Activated T-helper 9 cell treated with anti-CD3 and anti-CD28 coated beads, Interleukin-2, amount 50 U/mL, for 16 hours (primary cell): ENCODE measurements at places on chromosomes 3 and 15.

GRCh38 chr3:81908561-81908960 is 147.1 kb upstream of the GBE1 start:
- no peak for DNase-seq

DNA sequence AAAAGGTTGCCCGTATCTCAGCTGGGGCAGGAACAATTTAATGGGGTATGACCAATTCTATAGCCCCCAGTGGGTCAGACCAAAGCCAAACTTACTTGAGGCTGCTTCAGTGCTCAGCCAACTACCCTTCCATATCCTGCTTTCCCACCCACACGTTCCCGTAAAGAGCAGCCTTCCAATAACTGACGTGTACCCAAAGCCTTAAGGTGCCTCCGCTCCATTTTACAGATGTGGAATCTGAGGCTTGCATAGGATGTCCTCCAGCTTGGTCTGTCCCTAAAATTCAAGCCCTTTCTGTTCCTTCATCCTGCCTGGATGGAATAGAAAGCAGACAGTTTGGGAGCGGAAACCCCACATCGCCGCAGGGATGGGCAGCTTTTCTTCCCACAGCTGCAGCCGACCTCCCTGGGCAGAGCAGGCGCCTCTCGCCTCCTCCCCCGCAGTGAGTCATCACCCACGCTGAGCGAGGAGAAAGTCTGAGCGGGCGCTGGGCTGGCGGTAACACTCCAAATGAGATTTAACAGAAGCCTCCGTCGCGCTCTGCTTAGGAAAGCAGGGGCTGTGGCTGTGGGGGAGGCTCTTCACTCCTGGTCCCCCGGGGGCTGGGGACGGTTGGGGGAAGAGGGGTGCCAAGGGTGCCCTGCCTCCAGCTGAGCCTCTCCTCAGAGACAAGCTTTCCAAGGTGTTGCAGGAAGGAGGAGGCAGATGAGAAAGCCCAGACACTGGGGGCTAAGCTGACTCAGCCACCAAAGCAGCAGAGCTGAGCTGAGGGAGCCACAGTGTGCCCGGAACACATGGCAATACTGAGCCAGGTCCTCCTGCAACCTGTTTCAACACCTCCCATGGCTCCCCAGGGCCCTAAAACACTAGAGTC is 57.8 kb upstream of the HRH1 start:
- peak; percentile 42 for DNase-seq

DNA sequence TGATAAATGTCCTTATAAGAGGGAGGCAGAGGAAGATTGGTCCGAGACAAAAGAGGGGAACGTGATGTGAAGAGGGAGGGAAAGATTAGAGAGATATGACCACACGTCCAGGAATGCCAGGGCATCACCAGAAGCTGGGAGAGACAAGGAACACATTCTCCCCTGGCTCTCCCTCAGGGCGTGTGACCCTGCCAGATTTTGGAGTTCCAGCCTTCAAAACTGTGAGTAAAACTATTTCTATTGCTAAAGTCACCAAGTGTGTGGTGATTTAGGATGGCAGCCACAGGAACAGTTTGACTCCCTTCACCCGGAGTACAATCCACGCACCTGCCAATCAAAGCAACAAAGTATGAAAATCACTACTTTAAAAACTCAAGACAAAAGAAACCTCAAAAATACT is 32.1 kb upstream of the TJP1 start:
- no peak for DNase-seq

DNA sequence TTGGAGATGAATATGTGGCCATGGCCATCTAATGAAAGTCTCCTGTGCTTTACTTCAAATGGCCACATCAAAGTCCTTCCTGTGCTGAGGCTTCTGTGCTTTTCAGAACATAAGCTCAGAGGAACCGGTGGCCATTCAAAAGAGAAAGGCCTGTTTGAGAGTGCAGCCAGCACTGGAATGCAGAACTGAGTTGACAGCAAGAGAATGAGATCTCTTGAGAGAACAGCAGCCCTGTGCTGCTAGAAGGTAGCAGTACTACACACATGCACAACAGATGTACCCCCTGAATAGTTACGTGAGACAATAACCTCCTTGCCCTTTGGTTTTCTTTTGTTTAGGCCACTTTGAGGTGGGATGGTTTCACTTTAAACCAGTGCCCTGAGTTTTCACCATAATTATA is 292.5 kb downstream of the PTPRG start:
- no peak for DNase-seq

DNA sequence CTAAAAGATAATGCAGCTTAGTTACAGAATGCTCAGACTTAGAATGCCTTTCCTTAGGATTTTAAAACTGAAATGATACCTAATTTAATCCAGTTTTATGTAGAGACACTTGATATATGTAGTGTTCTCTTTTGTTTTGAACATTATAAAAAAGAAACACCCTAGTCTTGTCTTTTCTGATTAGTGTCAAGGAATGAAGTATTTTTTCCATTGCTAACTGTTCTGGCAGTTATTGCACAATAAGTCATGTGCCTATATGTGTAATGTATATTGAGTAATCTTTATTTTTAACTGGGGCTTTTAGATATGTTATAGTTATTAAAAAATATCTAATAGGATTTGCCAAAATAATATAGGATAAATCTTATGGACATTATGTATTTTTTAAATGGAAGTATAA is 4.5 kb downstream of the ARL8B start:
- DNase-seq = no peak

GRCh38 chr15:66294157-66294931 is 976 bp downstream of the DIS3L start:
- peak; percentile 1 for DNase-seq

GRCh38 chr3:9795207-9795606 is 2.3 kb downstream of the ARPC4 start:
- no peak for DNase-seq

GRCh38 chr3:185059766-185060165 is 93.1 kb downstream of the C3orf70 start:
- DNase-seq = no peak

GRCh38 chr3:56838448-56838847 is 36.7 kb upstream of the ARHGEF3 start:
- DNase-seq = no peak

DNA sequence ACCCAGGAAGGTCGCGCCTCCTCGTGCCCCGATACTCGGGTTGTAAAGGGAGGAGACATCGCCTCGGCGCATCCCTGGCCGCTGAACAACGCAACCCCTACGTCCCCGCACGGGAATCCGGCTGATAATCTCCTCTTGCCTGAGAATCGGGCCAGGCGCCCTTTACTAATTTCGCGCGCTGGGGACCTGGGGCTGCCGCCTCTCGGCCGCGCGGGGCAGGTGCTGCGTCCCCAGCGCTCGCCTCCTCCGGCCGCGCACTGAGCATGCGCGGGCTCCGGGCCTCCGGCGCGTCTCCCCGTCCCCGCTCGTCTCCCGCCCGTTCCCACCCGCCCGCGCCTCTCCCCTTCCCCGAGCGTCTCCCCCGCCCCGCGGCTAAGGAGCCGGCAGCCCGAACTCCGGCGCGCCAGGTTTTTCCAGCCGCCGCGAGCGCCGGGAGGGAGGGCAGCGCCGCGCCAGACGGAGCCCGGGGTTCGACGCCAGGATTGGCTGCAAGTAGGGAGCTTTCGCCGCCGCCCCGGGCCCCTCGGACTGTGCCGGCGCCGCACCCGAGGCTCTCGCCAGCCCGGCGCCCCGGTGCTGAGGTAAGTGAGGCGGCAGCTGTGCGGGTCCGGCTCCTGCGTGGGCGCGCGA is at the start of gene CNTN4:
CNTN4 (plus strand) TSS at position 469 of the 630 bp plus-strand sequence.
- DNase-seq = no peak

DNA sequence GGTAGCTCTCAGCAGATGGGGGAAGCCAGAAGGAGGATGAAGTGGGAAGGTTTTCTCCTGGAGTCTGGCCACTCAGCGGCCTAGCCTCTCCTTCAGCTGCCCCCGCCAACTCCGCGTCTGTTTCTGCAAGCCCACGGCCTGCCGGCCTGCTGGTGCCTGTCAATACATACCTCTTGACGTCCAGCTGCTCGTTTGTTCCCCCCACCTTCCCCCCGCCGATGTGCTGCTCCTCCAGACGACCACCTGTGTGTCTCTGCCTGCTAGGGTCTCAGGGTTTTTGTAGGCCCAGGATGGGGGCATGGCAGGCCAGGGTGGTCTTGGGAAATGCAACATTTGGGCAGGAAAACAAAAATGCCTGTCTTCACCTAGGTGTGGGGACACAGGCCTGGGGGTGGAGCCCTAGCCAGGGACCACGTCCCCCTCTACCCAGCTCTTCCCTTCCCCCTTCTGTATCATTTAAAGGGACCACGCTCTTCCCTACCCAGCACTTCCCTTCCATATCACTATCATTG is 137.8 kb downstream of the ALCAM start:
- no peak for DNase-seq

DNA sequence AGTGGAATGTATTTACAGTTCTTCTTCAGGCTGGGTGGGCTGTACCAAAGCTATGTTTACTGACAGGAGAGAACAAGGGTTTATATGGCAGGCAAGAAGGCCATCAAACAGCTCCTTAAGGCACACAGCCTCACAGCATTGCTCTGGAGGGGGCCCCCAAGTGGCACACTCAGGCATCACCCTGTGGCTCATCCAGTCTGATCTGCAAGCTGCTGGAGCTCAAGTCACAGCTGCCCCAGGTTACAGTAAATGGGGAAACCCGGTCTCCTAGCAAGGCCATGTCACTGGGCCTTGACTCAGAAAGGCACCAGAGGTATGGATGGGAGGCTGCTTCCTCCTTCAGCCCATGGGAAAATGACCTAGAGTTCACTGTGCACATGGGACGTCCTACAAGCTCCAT is 67.5 kb downstream of the TFG start:
- DNase-seq = no peak

DNA sequence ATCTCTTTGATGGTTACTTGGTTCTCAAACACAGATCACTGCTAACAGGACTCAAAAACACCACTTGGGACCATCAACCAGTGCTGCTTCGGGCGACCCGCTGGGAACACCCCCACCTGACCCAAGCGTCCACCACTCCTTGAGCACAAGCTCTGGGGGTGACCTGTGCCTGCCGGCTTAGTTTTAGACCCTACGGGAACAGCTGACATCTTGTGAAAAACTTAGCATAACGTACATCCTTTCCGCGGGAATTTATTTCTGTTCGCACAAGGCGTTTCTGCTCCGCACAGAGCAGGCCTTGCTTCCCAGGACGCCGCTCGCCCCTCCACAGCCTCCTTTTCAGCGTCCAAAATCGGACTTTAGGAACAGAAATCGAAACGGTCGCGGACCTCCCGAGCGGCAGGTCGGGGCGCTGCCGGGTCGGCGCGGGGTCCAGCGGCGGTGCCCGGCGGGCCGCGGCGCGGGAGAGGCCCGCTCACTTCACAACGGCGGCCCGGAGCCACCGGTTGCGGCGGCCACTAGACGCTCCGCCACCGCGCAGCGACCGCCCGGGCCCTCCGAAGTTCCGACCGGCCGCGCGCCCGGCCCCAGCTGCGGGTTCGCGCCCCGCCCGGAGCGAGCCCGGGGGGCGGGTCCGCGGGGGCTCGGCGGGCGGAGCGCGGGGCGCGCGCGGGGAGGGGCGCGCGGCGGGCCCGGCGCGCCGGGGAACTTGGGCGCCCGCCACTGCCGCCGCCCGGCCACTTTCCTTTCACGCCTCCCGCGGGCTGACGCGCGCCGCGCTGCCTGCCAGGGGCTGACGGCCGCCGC is 959 bp downstream of the SFMBT1 start:
- DNase-seq = peak; percentile 51

GRCh38 chr3:127651516-127652172 is 21.1 kb upstream of the ABTB1 start:
- DNase-seq = no peak

GRCh38 chr3:123258359-123258758 is 56.6 kb downstream of the SEC22A start:
- no peak for DNase-seq

- no peak for DNase-seq
Measured at GRCh38 chr3:107894998-107895397, 195.8 kb downstream of the CD47 start.

DNA sequence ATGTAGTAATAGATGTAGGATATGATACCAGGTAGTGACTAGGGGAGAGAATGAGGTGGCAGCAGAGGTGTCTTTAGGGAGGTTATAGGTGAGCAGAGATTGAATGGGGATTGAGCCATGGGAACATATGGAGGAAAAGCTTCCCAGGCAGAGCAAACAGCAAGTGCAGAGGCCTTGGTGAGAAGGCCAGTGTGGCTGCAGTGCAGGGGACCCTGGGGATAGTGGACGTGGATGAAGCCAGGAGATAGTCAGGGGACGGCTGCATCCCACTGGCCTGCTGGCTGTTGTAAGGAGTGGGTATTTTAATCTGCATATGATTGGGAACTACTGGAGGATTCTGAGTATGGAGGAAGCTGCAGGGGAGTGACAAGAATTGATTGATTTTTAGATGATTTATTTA is 62.7 kb upstream of the TRAK1 start:
- no peak for DNase-seq

- DNase-seq = no peak
Measured at GRCh38 chr15:67064607-67065530, 533 bp upstream of the SMAD3 start.

DNA sequence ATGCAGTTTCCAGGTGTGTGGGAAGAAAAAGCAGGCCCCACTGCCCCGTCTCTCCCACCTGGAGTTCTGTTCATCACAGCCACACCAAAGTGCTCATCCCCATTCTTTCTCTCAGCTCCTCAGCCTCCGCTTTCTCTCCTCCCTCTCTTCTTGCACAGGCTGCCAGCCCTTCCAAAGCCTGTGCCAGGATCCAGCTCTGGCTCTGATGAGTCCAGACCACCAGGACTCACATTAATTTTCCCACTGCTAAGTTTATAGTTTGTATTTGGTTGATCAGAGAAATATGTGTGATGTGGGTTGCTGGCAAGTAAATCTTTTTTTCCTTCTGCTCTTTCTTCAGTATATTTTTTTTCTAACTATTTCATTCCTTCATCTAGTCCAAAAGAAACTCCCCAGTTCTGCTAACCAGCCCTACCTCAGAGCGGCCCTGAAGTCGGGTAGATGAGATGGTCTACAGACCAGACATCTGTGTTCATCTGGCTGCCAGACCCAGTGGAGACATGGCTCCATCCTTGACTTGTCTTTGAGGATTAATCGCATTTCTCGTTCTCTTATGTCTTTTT is 49.8 kb downstream of the BOC start:
- no peak for DNase-seq

DNA sequence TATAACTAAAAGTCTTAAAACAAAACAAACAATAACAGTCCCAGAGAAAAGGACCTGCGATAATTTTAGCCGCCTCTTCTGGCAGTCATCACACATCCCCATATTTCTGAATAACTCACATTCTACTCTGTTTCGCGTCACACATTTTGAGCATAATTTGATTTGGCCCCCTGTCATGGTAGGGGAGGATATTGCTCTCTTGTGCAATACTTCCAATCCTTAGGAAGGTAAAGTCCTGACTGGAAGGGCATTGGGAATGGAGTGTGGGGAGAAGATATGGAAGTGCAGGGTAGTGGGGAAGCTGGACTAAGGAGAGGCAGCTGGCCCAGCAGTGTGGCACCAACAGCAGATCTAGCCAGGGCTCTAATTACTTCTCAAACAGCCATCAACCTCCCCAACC is 11.3 kb upstream of the FSIP1 start:
- DNase-seq = no peak

DNA sequence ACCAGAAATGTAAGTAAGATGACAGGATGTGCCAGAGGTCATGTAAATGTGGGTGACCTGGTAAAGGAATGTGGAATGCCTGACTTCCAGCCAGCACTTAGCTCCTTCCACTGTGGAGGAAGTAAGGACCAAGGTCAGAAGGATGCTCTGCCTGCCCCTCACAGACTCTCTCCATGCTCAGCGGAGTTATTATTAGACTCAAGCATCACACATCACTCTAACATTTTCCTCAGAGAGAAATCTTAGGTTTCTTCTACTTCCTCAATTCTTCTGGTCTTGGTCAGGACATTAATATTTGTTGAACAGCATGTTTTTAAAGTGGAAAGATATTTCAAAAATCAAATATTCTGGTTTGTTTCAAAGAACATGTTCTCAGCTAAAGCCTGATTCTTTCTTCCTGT is 231.4 kb upstream of the WNT5A start:
- DNase-seq = no peak

- no peak for DNase-seq
Measured at GRCh38 chr3:105538483-105538882, 171.8 kb downstream of the ALCAM start.
